ENCODE measurements at places on chromosomes 11 and 22.

GRCh38 chr11:83249445-83249844 is 36.7 kb downstream of the CCDC90B start:
- DNase-seq: no peak

DNA sequence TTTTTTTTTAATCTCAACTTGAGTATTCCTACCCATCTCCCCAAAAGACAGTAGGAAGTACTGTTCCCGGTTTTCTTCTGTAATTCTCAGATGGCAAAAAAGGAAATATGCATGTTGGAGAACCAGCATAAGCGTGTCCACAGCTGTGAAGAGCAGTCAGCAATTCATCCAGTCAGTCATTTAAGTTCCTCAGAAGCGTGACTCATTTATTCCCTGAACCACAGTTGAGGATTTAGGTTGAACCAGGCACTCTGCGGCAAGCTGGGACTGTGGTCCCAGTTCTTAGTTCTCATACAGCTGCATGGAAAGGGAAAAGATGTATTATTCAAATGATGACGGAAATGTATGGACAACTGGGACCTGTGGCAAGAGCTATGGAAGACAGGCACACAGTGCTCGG is 61.0 kb upstream of the MYO18B start:
- no peak for DNase-seq

GRCh38 chr22:28978863-28979796 is 82.5 kb downstream of the C22orf31 start:
- no peak for DNase-seq

DNA sequence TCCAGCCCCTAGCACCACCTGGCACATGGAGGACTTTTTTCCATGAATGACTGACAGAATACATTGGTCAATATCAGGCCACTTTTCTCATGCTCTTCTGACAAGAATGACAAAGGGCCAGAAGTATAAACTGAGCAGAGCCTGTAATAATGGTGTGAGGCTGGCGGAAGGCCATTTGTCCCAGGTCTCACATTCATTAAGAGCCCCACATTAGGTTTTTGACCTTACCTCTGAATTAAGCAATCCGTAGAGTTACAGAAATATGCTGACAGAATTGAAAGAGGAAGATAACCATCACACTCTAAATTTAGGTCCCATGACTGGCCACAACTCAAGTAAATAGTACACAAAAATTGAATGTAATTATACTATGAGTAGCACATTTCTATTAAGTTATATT is 55.2 kb downstream of the SYT9 start:
- no peak for DNase-seq

- no peak for DNase-seq
Measured at GRCh38 chr11:116263770-116264169, 509.0 kb downstream of the BUD13 start.

DNA sequence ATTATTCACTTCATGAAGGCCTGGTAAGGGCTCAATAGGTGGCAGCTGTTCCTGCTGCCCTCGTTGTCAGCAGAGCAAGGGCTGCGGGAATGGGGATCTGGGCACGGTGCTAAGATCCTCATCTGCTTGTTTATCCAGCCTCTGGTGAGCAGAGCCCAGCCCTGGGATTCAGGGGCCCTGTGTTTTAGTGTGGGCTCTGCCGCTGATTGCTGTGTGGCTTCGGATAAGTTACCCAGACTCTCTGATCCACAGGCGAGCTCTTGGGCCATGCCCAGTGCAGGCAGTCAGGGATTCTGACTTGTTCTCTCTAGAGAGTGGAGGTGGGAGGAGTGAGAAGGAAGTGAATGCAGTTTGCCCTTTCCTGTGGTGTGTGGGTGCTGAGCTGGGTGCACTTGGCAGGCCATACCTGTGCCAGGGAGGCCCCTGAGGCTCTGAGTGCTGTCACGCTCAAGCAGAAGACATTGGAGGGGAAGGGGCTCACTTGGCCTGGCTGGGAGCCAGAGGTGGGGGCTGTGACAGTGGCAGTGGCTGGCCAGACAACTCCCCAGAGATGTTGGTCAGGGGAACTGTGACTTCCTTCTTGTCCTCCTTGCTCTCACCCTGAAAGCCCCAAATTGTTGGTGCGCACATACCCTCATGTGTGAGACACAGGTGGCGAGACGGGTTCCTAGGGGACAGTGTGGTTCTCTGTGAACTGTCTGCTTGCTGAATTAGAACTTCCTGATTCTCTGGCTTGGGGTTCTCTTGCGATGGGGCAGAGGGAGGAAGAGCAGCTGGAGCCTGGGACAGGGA is 43.7 kb downstream of the CD82 start:
- no peak for DNase-seq

DNA sequence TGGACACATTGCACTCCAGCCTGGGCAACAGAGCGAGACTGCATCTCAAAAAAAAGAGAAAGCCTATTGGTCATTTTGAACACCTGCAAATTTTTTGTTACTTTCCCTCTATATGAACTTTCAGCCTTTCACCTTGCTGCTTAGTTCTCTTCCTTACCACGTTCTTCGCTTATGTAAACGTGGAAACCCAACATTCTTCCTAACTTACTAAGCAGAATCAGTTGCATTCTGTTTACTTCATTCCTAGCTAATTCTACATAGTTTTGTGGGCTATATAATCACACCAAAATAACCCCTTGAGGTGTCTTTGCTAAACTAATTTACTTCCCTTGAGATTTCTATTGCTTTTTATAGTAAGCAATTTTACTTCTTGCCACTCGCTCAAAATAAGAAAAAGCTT is 23.2 kb downstream of the MS4A4A start:
- DNase-seq: no peak

- no peak for DNase-seq
Measured at GRCh38 chr11:116533186-116533825, 239.5 kb downstream of the BUD13 start.

DNA sequence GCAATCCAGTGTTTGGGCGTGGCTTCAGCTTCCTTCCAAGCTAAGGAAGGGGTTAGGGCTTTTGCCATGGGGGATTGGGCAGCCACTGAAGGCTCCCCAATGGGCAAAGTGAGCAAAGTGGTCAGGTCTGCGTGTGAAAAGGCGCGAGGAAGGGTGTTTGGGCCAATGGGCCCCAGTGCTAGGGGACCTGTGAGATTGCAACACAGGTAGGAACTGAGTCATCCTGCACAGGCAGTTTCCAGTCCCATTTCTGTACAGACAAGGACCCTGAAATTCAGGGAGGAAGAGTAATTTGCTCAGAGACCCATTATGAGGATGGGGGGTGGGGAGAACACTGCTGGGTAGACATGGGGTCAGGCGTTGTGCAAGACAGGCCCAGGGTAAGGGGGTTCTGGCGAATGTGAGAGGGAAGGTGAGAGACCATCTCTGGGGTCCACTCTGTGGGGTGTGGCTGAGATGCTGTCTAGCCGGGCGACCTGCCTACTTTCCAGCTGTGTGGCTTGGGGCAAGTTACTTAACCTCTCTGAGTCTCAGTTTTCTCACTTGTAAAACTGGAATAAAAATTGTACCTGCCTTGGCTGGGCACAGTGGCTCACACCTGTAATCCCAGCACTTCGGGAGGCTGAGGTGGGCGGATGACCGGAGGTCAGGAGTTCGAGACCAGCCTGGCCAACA is 7.3 kb downstream of the CCDC88B start:
- no peak for DNase-seq

DNA sequence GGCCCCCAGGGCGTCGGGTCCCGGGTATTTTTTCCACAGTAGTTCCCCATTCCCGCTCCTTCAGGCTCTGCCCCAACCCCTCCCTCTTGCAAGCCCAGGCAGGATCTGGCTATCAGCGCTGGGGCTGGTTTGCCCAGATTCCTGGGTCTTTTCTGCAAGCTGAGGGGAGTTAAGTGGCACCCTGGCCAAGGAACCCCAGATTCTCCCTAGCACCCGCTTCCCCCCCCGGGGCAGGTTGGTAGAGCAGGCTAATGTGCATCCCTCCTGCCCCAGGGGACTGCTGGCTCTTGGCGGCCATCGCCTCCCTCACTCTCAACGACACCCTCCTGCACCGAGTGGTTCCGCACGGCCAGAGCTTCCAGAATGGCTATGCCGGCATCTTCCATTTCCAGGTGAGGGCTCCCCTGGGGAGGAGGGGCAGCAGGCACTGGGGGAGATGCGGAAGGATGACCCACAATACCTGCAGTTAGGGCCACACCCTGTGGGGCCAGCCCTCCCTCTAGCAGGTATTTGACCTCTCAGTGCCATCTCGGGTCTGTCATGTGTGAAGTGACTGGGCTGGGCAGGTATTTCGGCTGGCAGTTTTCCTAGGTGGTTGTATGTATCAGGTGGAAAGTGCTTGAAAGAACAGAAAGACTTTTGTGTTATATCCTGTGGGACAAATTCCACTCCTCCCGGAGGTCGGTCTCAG is 1.6 kb downstream of the CAPN1 start:
- no peak for DNase-seq

GRCh38 chr11:91859666-91860065 is 365.0 kb upstream of the FAT3 start:
- DNase-seq: no peak

DNA sequence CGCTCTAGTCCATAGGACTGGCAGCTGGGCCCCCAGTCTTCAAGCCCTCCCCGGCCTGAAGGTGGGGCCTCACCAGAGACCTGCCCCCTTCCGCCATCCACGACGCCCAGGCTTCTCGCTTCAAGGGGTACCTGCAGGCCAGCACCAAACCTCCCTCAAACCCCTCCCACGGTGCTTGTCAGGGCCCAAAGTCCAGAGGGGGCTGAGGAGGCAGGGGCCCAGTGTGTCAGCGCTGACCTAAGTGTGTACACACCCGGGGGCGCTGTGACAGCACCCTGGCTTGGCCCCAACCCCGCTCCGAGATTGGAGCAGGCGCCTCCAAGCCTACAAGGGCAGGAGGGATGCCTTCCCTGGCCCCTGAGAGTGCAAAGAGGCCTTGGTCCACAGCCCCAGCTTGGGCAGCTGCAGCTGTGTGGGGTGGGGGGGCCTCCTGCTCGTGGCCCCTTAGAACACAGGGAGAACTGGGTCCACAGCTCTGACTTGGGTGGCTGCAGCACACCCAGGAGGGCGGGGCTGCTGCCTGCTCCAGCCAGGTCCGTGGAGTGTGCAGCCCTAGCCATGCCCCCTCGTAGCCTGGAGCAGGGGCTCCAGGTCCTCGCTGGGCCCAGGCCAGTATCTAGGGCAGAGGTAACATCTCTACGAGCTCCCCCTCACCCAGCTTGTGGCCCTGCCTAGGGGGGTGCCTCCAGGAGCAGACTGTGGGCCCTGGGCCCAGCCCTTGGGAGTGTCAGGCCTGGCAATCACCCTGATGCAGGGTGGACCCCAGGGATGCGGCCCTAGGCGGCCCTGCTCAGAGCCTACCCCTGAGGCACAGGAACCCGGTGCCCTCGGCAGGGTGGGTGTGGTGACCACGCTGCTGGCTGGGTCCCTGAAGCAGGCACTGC is 4.9 kb downstream of the SBF2 start:
- peak; percentile 56 for DNase-seq

GRCh38 chr22:32880893-32881596 is 79.5 kb downstream of the TIMP3 start:
- no peak for DNase-seq

DNA sequence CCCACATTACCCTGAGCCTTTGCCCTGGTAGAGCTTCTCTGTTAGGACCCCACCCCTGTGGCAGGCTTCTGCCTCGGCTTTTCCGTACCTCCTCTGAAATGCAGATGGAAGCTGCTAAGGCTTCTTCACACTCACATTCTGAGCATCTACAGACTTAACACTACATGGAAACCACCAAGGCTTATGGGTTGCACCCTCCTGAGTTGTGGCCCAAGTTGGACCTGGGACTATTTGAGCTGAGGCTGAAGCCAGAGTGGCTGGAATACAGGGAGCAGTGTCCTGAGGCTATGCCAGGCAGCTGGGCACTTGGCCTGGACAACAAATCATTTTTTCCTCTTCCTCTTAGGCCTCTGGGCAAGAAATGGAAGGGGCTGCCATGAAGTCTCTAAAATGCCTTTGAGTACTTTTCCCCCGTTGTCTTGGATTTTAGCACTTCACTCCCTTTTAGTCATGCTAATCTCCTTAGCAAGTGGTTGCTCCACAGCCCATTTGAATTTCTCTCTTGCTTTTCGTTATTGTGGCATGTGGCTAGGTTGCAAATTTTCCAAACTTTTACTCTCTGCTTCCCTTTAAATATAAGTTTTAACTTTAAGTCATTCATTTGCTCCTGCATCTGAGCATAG is 114.8 kb upstream of the FIBIN start:
- no peak for DNase-seq

- no peak for DNase-seq
Measured at GRCh38 chr22:27581688-27582087, 219.9 kb downstream of the MN1 start.

DNA sequence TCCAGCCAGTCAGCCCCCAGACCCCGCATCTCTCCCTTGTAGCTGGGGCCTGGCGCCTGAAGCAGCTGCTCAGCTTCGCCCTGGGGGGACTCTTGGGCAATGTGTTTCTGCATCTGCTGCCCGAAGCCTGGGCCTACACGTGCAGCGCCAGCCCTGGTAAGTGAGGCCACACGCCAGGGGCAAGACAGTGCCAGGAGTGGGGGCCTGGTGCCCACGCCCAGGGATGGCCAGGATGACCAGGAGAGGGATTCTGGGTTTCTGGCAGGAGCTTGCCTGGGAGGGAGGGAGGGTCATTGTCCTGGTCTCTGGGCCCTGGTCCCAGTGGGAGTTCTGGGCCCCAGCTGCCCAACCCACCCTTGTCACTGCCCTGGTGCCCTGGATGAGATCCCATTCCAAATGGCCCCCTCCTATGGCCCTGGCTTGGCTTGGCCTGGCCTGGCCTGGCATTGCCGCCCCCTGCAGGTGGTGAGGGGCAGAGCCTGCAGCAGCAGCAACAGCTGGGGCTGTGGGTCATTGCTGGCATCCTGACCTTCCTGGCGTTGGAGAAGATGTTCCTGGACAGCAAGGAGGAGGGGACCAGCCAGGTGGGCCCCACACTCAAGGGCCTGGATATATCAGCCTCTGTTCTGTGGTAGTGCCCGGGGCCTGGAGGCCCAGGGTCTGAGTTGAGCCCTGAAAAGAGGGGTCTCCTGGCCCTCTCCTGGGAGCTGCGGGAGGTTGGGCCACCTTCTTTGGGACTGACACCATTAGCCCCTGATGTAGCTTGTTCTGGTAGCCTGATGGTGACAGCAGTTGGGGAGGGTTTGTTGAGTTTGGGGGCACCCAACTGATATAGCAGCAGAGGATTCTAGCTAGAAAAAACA is 3.7 kb downstream of the SLC39A13 start:
- DNase-seq: peak; percentile 90

GRCh38 chr11:86249307-86250098 is 5.0 kb downstream of the EED start:
- DNase-seq: no peak

DNA sequence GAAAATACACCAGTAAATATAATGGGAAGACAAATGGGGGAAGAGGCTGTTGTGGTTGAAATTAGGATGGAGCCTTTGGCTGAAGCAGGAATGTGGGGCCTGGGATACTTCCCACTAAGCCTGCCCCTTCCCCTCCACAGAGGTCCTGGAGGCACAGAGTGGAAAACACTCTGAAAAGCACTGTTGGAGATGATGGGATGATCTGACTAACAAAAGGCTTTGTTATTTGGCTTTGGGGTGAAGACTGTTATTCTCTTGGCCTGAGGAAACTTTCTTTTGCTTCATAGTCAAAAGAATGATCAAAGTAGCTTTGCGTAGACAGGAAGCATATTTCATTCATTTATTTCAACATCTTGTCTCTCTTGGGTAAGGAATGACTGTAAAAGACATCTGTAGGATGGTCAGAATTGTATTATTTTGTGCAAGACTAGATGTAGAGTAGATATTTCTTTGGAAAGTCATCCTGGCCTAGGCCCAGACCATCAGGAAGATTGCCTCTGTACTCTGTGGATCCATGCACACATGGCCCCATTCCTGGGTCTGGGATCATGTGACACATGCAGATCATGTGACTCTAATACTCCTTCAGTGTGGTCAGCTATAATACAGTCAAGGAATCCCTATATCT is 111.4 kb downstream of the SPON1 start:
- no peak for DNase-seq
